ENCODE measurements at places on chromosomes 4 and X.

DNA sequence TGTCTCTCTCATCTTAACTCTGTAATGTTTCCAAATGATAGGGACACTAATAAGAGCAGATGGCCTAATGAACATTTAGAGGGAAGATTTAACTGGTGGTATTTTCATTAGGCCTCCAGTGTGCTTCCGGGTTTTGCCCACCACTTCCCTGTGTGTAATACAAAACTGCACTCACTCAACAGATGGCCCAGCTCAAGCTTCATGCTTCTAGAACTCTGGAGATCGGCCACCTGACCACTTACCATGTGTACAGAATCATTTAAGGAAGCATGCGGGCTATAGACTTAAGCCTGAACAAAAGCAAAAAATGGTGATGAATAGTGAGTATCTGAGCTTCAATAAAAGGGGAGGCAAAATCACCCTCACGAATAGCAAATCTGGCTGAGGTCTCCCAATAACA lies 89.3 kb downstream of the SH2D1A start:
- no peak for DNase-seq

- no peak for DNase-seq
These were observed 63.6 kb downstream of the HADH start for GRCh38 chr4:108053251-108053711.

DNA sequence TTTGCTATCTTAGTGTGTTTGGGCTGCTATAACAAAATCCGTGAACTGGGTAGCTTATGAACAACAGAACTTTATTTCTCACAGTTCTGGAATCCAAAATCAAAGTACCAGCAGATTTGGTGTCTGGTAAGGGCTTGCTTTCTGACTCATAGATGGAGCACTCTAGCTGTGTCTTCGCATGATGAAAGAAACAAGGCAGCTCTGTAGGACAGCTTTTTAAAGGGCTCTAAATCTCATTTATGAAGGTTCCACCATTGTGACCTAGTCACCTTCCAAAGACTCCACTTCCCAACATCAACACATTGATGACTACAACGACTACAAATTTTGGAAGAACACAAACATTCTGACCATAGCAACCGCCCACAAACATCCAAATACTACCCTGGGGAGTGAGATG lies 158.6 kb upstream of the LCORL start:
- DNase-seq, result no peak

- DNase-seq, result no peak
These were observed 59.4 kb downstream of the MTHFD2L start for GRCh38 chr4:74217365-74217764.

GRCh38 chr4:70754470-70754869 lies 32.7 kb downstream of the RUFY3 start:
- no peak for DNase-seq

- DNase-seq, result no peak
These were observed 1066.0 kb downstream of the GLUD2 start for GRCh38 chrX:122113376-122113775.

- no peak for DNase-seq
These were observed 83.8 kb upstream of the STOX2 start for GRCh38 chr4:183821076-183821853.

DNA sequence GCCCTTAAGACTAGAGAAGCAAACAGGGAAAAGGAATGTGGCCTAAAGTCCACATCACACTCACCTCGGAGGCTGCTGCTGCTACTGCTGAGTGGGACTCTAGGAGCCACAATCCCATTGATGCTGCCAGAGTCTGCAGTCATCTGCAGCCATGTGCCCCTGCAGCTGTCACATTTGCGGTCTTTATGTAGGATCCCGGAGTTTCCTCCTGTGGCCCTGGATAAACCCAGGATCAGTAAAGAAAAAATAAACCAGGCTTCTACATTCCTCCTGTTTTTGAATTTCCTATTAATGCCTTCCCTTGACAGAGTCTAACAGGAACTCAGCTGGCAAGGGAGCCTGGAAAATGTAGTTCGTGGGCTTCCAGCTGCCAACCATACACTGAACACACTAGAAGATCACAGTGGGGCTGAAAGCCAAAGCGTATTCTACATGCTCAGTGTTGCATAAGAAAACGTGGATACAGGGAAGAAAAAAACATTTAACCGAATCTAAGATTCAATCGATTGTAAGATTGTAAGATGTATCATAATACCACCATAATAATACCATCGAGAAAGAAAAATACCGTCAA lies 10.3 kb upstream of the PHEX start:
- no peak for DNase-seq

DNA sequence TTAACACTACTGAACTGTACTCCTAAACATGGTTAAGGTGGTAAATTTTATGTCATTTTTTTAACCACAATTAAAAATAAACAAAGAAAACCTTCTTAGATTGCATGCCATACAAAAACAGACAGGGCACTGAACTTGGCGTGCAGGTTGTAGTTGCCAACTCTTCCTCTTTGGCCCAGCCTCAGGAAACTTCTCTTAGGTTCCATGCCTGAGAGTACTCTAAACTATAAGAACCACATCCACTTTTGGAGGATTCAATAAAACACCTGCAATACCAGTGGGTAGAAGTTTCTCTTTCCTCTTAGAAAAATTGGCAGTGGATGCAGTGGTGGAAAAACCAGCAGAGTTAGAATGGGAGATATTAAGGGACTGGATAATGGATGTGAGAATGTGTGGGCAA lies 103.4 kb downstream of the LUZP4 start:
- no peak for DNase-seq

DNA sequence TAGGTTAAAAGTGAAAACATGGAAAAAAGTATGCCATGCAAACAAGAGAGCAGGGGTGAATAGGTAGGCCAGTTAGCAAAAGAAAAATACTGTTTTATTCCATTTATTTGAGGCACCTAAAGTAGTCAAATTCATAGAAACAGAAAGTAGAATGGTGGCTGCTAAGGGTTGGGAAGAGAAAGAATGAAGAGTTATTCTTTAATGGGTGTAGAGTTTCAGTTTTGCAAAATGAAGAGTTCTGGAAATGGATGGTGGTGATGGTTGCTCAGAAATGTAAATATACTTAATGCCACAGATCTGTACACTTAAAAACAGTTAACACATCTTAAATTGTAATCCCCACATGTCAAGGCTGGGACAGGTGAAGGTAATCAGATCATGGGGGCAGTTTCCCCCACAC lies 29.7 kb downstream of the PARM1 start:
- no peak for DNase-seq

DNA sequence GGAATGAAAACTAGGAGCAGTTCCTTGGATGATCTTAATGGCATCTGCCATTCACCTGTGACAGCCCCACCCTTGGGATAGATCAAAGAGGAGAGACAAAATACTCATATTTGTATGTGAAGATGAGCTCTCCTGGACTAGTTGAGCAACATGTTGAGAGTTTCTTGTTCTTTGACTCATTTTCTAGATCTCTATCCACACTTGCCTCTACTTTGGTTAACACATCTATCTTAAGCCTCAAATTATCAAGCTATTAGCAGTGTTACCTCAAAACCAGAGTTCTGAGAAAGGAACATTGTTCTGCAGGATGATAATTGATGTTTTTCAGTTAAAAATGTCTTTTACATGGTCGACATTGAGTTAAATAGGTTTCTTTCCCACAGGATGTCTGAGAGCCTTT lies 94.2 kb upstream of the TEX13D start:
- no peak for DNase-seq

DNA sequence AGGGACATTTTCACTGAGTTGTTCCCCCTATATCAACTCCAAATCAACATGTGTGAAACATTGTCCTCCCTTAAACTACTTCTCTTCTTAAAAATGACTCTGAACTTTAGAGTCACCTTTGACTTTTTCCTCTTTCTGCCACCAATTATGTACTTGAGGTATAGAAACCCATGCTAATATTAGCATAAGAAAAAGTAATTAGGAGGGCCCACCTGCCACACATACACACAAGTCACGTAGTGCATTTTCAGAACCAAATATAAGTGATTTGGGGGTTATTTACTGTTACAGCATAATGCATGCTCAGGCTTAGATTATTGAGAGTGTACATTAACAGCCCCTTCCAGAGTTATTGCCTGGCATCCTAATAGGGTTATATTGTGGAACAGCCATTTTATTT lies 432.7 kb downstream of the ZIC3 start:
- no peak for DNase-seq

DNA sequence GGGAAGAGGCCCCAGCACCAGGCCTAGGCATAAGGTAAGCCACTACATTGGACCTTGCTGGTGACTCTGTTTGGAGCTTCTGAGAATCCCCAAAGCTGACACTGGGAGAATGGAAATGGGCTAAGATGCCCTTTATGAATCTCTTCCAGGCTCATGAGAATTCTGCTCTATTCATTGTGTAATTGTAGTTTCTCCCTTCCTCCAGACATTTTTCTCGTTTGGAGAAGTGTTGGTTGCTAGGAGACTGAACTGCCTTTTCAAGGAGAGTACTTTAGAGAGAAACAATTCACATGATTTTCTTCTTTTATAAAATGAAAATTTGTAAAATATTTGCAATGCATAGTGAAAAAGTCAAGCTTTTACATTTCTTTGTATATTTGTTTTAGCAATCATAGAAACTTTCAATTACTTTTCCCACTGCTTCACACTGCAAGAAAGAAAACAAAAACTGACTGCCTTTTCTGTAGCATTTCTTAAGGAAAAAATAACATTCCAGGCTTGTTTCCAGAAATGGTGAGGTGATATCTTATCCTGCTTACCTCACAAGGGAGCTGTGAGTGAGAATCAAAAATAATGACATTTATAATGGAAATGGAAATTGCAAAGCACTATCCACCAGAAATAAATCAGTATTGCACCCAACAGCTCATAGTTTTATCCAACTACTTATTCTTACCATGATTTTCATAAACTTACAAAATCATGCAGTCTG lies 24.9 kb upstream of the DCHS2 start:
- DNase-seq, result no peak

GRCh38 chr4:112296949-112297880 lies at the start of gene ALPK1:
Gene ALPK1, plus strand, starts transcription at chr4:112297369.
- peak; percentile 85 for DNase-seq

GRCh38 chrX:85569686-85570085 lies 190.2 kb upstream of the POF1B start:
- DNase-seq, result no peak

DNA sequence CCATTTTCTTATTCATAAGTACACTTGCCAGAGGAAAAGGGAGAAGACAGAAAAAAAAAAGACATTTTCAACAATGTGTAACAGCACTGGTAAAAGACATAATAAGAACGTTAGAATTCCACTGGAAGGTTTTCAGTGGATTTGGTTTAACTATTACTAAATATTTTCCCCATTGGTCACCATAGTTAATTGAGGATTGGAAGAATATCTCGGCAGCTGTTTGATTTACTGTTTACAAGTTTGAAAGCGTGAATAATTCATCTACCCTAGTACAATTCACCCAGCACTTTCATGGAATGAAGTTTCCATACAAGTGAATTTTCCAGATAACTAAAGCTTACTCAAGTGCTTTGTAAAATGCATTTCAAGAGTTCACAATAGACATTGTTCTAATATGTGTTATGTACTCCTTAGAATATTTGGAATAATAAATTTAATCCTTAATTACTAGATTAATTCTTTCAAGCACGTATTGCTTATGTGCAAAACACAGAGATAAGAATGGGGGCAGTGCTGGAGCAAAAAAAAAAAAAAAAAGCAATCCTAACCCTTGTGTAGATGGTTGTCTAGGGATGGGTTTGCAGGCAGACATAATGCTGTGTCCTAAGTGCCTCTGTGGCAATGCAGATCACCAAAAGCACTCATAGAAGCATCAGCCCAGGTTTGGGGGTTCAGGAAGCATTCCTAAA lies 57.1 kb downstream of the ENPEP start:
- DNase-seq, result no peak

DNA sequence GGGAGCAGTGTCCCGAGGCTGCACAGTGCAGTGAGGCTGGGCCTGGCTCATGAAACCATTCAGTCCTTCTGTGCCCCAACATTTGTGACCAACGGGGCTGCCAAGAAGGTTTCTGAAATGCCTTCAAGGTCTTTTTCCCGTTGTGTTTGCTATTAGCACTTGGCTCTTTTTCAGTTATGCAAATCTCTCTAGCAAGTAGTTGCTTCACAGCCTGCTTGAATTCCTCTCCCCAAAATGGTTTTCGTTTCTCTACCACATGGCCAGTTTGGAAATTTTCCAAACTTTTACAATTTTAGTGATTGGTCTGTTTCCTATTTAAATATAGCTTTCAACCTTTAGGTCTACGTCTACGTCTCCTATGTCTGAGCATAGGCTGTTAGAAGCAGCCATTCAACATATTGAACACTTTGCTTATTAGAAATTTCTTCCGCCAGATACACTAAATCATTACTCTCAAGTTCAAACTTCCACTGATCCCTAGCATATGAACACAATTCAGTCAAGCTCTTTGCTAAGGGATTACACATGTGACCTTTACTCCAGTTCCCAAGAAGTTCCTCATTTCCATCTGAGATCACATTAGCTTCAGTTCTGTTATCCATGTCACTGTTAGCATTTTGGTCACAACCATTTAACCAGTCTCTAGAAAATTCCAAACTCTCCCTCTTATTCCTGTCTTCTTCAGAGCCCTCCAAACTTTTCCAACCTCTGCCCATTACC lies 901.8 kb downstream of the GLUD2 start:
- no peak for DNase-seq

GRCh38 chr4:75714011-75714410 lies 10.4 kb upstream of the USO1 start:
- no peak for DNase-seq

DNA sequence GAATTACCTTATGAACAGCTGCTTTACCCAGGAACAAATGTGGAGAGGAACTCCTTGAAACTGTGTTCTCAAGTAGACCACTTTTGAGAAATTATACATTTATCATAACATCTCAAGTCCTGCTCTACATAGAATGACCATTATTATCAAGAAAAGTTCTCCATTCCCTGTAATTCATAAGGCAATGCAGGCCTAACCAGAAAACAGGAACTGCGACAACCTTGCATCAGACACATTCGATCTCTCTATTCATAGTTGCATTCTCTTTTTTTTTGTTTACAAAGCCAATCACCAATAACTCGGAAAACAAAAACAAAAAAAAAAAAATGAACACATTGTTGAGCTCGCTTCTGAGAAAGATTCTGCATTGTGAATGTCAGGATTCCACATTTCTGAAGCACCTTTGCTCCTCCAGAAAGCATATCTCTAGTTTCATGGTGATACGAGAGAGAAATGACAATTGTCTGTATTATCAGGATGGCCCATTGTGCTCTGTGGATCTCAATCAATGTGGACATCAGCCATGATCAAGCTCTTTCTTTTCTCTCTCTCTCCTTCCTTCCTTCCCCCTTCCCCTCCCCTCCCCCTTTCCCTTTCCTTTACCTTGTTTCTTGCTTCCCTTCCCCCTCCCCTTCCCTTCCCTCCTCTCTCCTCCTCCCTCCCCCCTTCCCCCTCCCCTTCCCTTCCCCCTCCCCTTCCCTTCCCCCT lies 32.4 kb upstream of the CD99 start:
- DNase-seq, result no peak

DNA sequence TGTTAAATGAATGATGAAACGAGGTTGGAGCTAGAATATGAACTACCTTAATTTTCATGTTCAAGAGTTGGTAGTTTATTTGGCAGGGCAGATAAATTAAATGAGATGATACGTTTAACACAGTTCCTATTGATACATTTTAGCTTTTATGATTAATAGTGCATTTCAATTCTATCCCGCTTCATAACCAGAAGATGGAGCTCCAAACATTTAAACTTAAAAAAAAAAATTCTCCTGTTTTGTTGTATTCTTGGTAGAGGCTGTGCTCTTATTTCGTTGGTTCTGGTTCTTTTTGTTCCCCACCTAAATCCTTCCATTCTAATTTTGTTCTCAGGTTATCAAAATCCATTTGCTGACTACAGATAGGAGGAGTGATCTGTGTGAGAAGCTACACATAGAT lies 71.8 kb upstream of the PTPN13 start:
- DNase-seq, result no peak
